Stimulated activated CD8-positive, alpha-beta memory T cell treated with anti-CD3 and anti-CD28 coated beads, Interleukin-2, amount 100 ng/mL, for 1 hour (primary cell): ENCODE measurements at places on chromosomes 11 and 22.

GRCh38 chr22:21766691-21767462, 31.3 kb upstream of the YPEL1 start:
- peak; percentile 34 for DNase-seq

DNA sequence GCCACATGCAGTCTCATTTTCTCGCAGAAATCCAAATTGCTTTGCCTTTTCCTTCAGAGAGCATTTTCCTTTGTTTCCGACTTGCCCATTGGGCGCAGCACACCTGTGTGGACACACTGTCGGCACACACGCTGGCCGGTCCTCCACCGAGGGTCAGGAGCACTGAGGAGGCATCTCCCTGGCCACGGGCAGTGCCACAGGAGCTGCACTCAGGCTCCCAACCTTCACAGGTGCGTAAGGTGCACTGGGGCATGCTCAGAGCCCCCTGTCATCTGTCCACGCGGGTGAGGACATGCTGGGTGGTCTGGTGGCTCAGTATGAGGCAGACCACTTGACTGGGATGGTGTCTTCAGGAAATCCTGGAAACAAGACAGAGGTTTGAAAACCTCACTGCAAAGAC, 779.1 kb downstream of the BRD1 start:
- no peak for DNase-seq

- DNase-seq, result no peak
Measured at GRCh38 chr22:38017272-38017920, 33.0 kb upstream of the SOX10 start.

GRCh38 chr11:43697679-43698078, 17.1 kb downstream of the HSD17B12 start:
- no peak for DNase-seq

DNA sequence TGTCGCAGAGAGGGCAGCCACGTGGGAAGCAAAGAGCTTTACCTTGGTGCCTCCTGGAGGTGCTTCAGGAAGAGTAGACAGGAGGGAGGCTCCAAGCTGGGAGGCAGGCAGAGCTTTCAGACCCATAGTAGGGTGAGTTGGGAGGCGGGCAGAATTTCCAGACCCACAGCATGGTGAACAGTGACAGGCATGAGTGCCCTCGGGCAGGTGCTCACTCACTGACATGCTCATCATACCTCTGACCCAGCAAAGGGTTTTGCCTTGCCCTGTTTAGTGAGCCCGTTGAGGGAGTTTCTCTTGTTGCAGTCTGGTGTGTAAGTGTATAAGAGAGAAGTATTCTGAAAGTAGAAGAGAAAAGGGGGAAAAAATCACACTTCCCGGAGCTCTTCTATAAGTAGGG, 86.4 kb upstream of the NTM start:
- no peak for DNase-seq

DNA sequence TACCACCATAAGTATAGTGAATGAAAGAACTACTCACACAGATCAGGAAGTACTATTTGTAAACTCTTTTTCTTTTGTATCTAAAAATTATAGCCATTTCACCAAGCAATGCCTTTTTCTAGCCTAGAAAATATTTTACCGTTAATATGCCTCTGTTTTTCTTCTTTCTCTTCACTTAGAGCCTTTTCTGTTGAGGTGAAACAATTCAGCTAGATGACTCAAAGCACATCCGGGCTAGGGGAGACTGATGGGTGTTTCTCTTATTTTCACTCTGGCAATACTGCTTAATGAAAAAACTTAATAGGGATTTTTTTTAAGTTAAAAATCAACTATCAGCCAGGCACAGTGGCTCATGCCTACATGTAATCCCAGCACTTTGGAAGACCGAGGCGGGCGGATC, 93.3 kb downstream of the SGSM3 start:
- DNase-seq, result no peak

DNA sequence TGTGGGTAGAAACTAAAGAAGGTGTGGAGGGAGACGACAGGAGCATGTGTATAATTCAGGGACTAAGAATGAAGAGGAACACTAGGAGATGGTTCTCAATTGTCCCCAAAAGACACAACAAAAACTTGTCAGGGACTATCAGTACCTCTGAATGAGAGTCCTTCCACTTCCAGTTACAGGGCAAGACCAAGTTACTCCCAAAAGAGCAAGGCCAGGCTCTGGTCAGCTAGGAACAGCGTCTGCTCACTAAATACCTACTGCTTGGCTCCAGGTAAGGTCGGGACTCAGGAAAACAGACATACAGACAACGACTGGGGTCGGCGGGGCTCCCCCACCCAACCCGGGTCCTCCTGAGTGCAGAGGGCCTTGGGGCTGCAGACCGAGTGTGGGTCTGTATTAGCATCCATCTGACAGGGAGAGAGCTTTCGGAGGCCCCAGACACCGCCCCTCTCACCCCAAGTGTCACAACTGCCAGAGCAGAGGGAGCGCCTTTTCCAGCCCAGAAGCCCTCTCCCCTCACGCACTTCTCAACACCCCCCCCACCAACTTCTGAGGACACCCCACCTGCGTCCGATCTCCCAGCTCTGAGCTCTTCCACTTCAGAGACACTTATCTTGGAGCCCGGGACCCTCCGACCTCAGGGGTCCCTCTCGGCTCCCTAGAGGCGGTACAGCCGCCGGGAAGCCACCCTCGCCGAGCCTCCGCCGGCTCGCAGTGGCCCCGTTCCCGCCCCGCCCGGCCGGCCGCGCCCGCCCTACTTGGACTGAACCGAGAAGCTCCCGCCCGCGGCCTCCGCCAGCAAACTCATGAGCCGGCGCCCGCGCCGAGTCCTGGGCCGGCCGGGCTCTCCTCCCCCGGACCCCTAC, 522 bp downstream of the RHOG start:
- no peak for DNase-seq

- DNase-seq, result no peak
Measured at GRCh38 chr11:1054143-1055108, 17.9 kb upstream of the MUC6 start.

GRCh38 chr11:95711162-95711944, 78.2 kb downstream of the FAM76B start:
- DNase-seq, result no peak

GRCh38 chr22:34072585-34072984, 152.3 kb upstream of the LARGE1 start:
- no peak for DNase-seq

GRCh38 chr11:24196733-24197132, 300.1 kb upstream of the LUZP2 start:
- no peak for DNase-seq

DNA sequence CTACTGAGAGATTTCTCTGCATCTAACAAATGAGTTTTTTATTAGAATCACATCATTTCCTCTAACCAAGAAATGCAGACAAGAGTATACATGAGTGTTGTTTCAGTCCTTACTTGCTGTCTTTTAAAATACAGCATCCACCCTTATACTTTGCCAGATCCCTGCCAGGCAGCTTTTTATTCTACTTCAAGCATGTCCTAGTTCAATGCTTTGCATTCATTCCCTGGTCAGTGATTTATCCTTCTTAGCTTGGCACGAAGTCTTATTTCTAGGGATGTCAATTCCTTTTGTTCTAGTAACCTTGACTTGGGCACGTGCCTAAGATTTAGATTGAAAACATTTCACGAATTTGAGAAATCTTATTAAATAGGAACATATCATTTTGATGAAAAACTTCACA, 307.2 kb upstream of the MPPED2 start:
- no peak for DNase-seq

GRCh38 chr11:49208006-49208721, at the start of gene FOLH1:
Gene FOLH1 (minus strand): TSS chr11:49208602. CDS start chr11:49208409, 193 bp downstream.
- DNase-seq, result no peak

- DNase-seq, result no peak
Measured at GRCh38 chr22:24225044-24225601, 19.8 kb downstream of the GGT5 start.

- no peak for DNase-seq
Measured at GRCh38 chr11:126135235-126136176, 72.8 kb upstream of the CDON start.

DNA sequence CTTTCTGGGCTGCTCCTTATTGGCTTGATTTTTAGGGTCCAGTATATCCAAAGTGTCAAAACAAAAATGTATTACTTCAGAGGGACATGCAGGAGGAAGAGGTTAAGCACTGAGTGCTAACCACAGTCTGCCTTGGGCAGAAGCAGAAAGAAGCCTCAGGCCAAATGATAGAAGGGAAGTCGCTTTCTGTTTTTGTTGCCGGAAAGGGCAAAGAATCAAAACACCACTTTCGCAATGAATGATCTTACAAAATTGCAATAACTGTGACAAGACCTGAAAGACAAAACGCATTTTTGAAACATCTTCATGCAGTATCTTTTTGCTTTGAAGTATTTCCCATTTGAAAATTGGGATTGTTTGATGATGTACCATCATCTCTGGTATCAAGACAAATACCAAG, 70.1 kb upstream of the PICALM start:
- DNase-seq, result peak; percentile 15

DNA sequence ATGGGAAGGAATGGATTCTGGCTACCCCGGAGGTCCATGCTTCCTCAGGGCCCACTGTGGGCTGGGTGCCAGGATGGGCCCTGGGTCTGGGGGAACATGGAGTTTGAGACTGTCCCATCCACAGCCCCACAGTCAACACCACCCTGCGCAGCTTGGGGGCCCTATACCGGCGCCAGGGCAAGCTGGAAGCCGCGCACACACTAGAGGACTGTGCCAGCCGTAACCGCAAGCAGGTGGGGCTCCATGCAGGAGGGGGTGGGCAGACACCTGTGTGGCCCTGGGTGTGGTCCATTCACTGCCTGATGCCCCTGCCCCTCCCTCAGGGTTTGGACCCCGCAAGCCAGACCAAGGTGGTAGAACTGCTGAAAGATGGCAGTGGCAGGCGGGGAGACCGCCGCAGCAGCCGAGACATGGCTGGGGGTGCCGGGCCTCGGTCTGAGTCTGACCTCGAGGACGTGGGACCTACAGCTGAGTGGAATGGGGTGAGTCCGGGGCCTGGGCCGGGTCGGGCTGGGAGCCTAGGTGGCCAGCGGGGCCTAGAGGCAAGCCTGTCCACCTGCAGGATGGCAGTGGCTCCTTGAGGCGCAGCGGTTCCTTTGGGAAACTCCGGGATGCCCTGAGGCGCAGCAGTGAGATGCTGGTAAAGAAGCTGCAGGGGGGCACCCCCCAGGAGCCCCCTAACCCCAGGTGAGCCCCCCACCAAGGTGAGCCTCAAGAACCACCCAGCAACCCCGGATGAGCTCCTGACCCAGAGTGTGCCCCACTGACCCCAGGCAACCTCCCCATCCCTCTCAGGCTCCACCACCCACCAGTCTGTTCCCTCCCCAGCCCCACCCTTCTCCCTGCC, 2.7 kb upstream of the RAB1B start:
- no peak for DNase-seq

GRCh38 chr11:8209208-8209807, 40.5 kb upstream of the RIC3 start:
- DNase-seq, result no peak

GRCh38 chr22:46657996-46658947, 38.1 kb downstream of the GRAMD4 start:
- no peak for DNase-seq

DNA sequence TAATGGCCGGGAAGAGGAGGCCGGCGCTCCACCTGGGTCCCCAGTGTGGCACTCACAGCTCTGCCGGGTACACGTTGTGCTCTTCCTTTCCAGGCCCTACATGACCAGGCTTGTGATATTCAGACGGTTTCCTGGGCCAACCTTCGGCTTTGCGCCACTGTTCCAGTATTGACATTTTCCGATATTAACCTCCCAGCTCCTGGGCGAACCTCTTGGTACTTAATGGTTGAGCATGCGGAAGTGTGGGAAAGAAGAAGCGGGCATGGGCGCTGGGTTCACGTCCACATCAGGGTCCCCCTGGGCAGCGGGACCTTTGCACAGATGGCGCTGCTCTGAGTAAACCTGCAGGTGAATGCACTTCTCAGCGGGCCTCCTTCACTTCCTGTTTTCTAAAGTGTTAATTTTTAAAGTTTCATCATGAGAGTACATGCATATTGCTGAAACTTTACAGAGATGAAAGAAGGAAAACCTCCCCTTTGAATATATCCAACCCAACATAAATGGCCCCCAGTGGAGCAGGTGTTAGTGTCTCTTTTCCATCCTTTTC, 286.7 kb downstream of the TBC1D22A start:
- no peak for DNase-seq

GRCh38 chr22:49298834-49299750, 528.6 kb downstream of the BRD1 start:
- DNase-seq, result no peak

DNA sequence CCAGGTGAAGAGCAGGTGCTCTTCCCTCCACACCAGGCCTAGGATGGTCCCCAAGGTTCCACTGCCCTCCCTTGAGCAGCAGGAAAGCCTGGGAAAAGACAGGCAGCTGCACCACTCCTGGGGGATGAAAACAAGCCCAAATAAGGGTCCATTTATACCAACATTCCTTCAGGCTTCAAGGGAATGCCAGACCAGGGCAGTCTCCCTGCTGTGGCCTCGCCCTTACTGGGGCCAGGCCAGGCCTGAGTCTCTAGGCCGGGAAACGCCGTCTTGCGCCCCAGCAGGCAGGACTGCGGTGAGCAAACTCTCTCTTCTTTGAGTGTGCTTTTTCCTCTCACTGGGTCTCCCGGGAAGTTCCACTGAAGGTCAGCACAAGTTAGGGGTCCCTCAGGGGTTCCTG, 443.5 kb downstream of the SOX6 start:
- no peak for DNase-seq

DNA sequence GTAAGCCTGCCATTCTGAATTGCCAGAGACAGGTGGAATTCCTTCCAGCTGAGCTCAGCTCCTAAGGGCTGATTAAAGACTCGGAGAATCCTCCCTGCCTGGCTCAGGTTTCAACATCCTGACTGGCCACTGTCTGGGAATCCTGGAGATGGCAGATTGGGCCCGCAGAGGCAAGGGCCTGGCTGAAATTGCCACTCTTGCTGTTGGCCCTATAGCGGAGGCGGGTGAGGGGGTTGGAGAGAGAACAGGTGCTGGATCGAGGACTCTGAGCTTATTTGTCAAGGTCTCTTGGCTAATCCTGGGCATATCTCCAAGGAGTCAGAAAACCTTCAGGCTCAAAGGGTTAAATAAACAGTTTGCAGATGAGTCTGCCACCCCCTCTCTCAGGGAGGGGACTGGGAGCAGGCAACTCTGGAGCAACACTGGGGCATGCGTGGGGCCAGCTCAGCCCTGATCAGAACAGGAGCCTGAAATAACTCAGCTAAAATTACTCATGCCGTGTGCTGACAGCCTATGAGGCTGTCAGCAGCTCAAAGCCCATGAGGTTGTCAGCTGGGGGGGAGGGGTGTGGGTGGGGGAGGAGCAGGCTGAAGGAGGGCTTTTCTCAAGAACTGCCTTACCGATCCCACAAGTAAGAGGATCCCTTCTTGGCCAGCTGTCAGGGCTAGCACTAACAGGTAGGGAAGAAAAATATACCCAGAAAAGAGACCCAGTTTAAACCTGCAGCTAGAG, 14.7 kb upstream of the MFRP start:
- no peak for DNase-seq

- DNase-seq, result no peak
Measured at GRCh38 chr11:65559951-65560537, 1.9 kb upstream of the LTBP3 start.

- DNase-seq, result no peak
Measured at GRCh38 chr11:118908901-118909618, 16.7 kb downstream of the BCL9L start.

GRCh38 chr11:112778091-112778876, 182.9 kb upstream of the NCAM1 start:
- no peak for DNase-seq

GRCh38 chr22:49429066-49429465, 398.6 kb downstream of the BRD1 start:
- DNase-seq, result no peak

- DNase-seq, result no peak
Measured at GRCh38 chr11:62588966-62589637, 2.2 kb downstream of the TUT1 start.

GRCh38 chr11:118106789-118107335, 20.1 kb upstream of the SMIM35 start:
- DNase-seq, result no peak
